ENCODE measurements at places on chromosomes 7 and 10.
A peak's percentile ranks its signal among the peaks of the same experiment; 100 is the strongest.

- DNase-seq = no peak
These were observed 101.1 kb downstream of the ELAPOR2 start for GRCh38 chr7:86958380-86958779.

DNA sequence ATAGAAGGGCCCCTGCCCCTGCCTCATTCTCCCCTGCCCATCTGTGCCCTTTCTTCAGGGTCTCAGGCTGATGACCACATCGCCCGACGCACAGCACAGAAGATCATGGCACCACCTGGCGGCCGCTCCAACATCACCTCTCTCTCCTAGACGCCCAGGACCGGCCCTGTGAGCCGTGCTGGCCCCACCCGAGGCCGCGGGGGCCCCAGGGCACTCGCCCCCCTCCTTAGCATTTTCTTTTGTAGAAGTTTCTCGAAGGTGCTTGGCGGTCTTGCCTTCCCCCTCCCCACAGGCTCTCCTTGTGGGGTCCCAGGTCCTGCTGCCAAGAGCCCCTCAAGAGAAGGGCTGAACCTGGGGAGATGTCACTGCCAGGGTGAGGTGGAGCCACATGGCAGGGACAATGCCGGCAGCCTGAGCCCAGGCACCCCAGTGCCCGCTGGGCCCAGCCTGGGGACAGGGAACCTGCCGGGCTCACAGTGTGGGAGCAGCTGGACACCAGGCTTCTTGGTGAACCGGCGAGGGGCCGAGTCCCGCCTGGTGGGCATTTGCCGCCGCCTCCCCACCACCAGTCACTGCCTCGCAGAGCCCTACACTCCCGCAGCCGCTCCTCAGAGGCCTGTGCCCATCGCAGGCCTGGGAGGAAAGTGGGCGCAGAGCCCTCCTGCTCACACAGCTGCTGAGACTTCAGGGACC lies 18.2 kb downstream of the DPYSL4 start:
- DNase-seq = no peak

DNA sequence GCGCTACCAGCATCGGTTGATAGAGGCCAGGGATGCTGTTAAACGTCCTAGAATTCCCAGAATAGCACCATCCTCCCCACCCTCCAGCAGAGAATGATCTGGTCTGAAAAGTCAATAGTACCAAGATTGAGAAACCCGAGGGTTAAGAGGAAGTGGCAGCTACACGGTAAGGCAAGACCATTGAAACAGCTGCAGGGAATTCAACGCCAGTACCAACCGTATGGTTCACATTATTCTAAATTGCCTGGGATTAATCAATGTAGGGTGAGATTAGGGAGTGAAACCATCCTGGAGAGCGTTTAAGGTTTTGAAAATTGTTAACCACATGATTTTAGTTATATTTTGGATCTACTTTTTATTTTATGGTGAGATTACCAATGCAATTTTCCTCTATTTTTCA lies 352.2 kb downstream of the PRPF18 start:
- DNase-seq = no peak

- no peak for DNase-seq
These were observed 19.0 kb upstream of the MGMT start for GRCh38 chr10:129448086-129448485.

DNA sequence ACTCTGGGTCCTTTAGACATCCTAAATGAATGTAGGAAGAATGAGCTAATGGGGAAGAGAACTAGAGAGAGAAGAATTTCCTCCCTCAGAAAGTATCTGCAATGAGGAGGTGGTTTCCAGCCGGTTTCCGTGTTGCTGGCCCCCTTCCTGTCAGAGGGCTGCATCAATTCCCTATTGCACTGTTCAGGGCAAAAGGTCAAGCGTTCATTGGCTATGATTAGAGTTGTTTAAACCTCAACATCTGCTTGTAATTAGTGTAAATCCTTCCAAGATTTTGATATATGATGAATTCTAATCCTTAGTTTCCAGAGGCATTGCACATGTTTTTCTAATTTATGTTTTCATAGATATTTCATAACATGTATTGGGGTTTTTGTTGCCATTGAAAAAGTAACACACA lies 107.3 kb upstream of the SGCE start:
- DNase-seq = no peak

DNA sequence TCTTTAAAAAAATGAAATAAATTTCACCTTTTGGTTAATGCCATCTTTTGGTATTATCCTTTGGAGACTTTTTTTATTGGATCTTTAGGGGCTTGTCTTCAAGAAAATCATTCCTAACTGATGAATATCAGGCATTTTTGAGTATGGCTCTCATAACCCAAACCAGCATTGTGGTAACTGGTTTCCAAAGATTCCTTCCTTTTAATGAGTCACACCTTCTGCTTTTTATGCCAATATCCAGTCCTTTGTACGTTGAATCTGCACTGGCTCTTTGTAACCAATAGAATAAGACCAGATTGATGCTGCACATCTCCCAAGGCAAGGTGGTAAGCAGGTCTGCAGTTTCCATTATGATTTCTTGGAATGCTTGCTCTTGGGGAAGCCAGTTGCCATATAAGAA lies 89.1 kb downstream of the GPR158 start:
- no peak for DNase-seq

DNA sequence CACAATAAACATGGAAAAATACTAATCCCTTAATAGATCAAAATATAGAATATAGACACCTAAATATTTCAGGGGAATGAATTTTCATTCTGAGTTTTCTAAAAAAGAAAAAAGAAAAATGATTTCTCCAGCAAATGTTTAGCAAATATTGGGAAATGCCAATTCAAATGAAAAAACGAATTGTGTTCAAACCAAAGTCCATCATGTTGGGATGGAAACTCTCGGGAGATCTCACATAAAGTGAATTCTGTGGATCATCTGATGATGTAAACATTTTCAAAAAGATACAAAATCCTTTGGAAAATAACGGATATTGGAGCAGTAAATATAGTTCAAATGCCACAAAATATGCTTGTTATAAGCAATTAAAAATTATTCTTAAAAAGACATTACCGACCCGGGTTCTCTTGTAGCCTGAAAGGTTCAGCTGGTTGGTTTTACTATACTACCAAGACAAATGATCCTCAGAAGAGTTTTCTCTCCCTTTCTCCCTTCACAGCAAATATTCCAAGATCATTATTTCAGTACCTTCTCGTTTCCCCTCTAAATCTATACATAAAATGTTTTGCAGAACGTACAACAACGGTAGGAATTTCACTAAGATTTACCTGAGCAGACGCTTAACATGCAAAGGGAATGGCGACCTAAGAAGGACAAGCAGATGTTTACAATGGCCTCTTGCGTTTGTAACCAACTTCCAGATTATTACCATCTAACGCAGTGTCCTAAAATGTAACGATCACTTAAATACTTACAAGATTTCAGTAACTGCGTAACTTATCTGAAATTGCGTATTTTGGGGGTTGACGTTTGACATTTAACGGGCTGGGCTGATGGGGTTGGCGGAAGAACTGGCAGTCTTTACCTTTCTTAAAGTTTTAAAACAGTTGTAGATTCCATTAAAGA lies 2.5 kb downstream of the HOXA13 start:
- no peak for DNase-seq

DNA sequence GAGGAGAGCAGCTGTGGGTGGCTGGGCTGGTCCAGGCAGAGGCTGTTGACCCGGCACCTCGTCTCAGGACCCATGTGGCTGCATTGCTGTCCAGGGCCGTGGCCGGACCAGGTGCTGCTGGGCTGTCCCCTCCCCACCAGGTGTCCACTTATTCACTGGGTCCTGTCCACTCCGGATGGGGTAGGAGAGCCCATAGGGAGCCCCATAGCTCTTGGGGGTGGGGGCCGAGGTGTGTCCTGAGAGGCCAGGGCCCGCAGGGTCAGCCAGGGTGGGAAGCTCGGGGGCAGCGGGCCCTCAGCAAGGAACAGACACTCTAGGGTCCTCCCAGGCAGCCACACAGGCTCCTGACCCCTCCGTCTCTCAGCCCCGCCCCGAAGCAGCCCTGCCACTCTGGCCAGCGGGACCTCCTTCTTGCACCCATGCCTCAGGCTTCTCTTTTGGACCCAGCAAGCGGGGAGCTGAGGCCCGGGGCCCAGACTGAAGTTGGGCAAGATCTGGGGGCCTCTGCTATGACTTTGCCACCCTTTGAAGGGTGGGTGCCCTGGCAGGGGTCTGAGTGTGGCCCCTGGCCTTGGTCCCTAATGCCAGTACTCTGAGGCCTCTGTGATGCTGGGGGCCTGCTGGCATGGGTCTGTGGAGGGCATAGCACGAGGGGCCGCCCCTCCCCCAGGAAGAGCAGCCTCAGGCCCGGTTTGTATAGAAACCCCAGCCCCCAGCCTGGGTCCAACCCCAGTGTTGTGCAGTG lies 86.4 kb downstream of the NKX6-2 start:
- DNase-seq = no peak

- no peak for DNase-seq
These were observed 1.8 kb downstream of the PARP12 start for GRCh38 chr7:140060788-140061606.

DNA sequence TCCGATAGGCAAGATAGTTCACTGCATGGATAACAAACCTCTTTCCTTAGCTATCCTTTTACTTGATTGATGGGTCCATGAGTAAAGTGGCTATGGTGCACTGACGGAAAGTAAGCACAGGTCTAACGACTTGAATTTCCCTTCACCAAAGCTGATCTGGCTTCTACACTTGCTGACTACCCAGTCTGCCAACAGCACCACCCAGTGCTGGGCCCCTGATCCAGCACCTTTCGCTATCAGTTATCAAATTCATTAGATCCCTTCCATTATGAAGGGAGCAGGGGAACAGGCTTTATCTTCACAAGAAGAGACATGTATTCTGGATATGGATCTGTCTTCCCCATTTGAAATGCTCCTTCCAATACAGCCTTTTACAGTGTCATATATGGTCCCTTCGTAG lies 855.9 kb downstream of the GRID1 start:
- no peak for DNase-seq

- DNase-seq = no peak
These were observed 267.0 kb downstream of the FRMD4A start for GRCh38 chr10:14063531-14064285.

GRCh38 chr7:92831716-92832533 lies 4.4 kb downstream of the CDK6 start:
- no peak for DNase-seq

DNA sequence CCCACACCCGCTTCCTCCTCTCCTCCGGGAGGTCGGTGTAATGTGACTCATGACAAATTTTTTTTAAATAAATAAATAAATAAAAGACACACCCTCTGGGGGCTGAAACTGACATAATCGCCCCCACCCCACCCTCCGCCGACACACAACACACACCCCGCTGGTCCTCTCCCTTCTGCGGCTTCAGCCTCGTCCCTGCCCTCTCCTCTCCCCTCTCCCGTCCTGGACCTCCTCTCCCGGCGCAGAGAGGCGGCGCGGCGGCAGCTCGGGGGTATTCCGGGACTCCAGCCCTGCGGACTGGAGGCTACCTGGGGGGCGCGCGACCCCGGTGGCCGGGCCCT lies 686 bp downstream of the ABI1 start:
- DNase-seq = peak; percentile 19

DNA sequence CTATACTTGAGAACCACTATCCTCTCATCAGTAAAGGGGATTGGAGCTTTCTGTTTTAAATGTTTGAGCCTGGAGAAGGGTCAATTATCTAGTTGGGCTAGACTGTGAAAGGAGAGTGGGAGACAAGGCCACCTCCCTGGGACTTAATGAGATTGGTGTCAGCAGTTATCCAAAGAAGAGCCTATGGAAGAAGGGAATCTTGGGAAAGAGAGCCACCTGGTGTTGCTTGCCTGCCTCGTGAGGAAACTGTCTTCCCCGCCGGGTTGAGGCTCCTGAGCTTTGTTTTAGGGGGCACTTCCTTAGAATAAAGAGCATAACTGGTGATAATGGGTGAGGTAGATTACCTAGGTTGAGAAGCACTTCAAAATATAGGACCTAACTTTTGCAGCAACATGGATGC lies 32.0 kb upstream of the ABCB4 start:
- DNase-seq = no peak

- no peak for DNase-seq
These were observed 3.6 kb downstream of the VOPP1 start for GRCh38 chr7:55568613-55569268.

GRCh38 chr10:131896403-131896802 lies 4.4 kb upstream of the PPP2R2D start:
- no peak for DNase-seq

DNA sequence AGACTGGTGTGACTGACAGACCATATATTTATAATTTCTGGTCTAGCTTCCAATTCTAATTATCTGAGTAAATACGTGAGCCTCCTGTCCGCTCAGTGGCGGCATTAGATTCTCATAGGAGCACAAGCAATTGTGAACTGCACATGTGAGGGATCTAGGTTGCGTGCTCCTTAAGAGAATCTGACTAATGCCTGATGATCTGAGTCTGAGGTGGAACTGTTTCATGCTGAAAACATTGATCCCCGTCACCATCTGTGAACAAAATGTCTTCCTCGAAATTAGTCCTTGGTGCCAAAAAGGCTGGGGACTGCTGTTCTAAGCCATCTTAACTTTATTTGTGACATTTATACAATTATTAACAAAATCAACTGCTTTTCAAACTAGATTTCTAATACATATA lies 164.7 kb upstream of the MEOX2 start:
- no peak for DNase-seq

DNA sequence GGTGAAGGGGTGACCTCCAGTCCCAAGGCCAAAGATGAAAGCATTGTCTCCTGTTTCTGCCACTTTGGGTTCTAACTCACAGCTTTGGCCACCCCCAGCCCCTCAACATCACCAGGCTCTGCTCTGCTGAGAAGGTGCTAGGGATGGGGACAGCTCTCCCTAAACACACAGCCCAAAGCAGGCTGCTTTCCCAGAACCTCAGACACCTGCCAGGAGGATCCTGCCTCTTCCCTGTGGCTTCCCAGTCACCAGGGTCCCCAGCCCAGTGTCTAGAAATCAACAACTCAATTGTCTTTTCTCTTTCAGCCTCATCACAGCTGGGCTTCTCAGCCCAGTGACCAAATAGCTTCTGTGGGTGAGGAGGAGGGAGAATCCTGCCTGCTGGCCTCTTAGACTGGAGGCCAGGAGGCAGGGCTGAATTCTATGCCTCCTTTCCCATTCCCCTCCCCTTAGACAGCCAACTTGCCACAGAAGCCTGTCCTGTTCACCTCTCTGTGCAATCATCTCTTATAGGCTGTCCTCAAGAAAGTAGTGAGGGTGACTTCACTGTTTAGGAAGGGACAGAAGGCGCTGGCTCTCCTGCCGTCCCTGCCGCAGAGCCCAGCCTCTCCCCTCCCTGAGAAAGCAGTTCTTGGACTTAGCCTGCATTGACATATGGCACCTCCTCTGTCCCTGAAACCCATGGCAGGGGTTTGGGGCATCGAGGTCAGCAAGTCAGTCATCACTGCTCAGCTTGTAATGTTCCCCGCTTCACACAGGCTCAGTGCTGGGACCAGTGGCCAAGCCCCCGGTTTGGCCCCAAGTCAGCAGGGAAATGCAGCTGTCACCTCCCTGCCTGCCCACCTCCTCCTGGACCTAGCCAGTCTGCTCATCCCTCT lies 3.7 kb downstream of the FGF8 start:
- no peak for DNase-seq

GRCh38 chr7:123750389-123751230 lies 1.8 kb upstream of the WASL start:
- no peak for DNase-seq

GRCh38 chr10:45373576-45374349 lies at the start of gene ALOX5:
Gene ALOX5 (plus strand): TSS chr10:45374216. CDS start chr10:45374280, 64 bp downstream.
- no peak for DNase-seq

GRCh38 chr7:80643336-80643915 lies 5.0 kb downstream of the CD36 start:
- DNase-seq = no peak
